COR-L47 (cell line): ENCODE measurements at places on chromosomes 13 and 19.

DNA sequence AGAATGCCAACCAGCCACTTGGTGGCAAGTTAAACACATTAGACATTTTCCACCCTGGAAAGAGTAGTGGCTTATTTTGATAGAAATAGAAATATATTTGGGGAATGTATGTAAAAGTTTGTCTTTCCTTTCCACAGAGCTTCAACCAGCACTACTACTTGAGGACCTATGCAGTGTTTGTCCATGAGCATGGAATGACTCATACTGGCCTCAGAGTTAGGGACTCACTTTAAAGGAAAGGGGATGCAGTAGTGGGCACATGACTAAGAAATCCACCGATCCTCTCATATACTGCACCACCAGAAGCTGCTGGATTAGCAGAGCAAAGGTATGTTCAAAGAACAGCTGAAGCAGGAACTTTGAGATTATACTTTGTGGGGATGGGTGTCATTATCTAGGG is 62.6 kb downstream of the LACC1 start:
- DNase-seq, result no peak

- DNase-seq, result no peak
Measured at GRCh38 chr19:46622118-46622446, 2.8 kb downstream of the PTGIR start.

DNA sequence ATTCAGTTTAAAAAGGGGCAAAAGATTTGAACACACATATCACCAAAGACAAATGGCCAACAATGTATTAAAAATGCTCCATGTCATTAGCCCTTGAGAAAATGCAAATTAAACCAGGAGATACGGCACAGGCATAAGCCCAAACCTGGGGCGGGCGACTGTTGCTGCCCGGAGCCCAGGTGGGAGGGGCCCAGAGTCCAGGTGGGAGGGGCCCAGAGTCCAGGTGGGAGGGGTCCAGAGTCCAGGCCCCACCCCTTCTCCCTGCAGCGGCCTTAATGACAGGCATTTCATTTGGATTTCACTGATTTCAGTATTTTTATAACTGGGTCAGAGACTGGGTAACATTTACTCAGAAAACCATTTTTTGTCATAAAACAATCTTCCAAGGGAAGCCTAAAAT is 78.2 kb downstream of the RASA3 start:
- no peak for DNase-seq

- no peak for DNase-seq
Measured at GRCh38 chr19:46759817-46760333, 13.6 kb upstream of the STRN4 start.

GRCh38 chr19:48637449-48637947 is 319 bp upstream of the DBP start:
- DNase-seq, result peak; percentile 99

GRCh38 chr19:18590273-18591272 is 2.0 kb downstream of the REX1BD start:
- no peak for DNase-seq

- peak; percentile 24 for DNase-seq
Measured at GRCh38 chr13:71866335-71867130, 471 bp downstream of the DACH1 start.

- DNase-seq, result peak; percentile 30
Measured at GRCh38 chr13:41312176-41312500, 1.1 kb downstream of the NAA16 start.

- no peak for DNase-seq
Measured at GRCh38 chr19:14718522-14719116, 28.8 kb downstream of the ZNF333 start.

- peak; percentile 82 for DNase-seq
Measured at GRCh38 chr13:27362064-27362751, 62.2 kb upstream of the GTF3A start.

- peak; percentile 7 for DNase-seq
Measured at GRCh38 chr13:95676105-95676761, 706 bp upstream of the DNAJC3 start.

- no peak for DNase-seq
Measured at GRCh38 chr13:98343461-98343860, 166.4 kb upstream of the RNF113B start.

DNA sequence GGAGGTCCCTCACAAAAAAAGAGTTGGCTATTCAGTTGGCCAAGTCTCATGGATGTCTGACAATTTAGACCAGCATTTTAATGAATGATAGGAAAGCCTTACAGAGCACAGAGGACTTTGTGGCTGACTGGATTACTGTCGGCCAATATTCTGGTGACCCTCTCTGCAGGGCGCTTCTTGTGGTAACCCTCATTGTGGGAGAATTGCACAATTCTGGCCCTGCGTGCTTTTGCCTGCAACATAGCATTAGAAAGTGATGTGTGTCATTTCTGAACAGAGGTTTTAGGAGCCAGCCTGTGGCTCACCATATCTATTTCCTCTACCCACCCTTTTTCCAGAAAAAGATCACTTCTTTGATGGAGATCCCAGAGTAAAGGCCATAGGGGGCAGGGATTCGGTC is 71.4 kb downstream of the EFNB2 start:
- DNase-seq, result no peak

- DNase-seq, result no peak
Measured at GRCh38 chr13:51643105-51643881, 59.0 kb downstream of the WDFY2 start.

- no peak for DNase-seq
Measured at GRCh38 chr19:5336195-5336965, 4.2 kb downstream of the PTPRS start.

DNA sequence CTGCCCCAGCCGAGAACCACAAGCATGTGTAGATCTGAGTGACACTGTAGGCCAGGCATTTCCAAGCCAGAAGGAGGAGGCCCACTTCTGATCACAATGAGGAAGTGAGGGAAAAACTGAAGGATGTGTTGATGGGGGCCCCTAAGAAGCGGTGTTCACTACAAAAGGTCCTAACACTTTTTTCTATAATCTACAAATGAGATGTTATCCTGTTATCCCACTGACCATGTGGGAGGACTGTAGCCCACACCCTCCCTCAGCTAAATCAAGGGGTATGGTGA is 99.0 kb upstream of the MCF2L start:
- DNase-seq, result no peak

DNA sequence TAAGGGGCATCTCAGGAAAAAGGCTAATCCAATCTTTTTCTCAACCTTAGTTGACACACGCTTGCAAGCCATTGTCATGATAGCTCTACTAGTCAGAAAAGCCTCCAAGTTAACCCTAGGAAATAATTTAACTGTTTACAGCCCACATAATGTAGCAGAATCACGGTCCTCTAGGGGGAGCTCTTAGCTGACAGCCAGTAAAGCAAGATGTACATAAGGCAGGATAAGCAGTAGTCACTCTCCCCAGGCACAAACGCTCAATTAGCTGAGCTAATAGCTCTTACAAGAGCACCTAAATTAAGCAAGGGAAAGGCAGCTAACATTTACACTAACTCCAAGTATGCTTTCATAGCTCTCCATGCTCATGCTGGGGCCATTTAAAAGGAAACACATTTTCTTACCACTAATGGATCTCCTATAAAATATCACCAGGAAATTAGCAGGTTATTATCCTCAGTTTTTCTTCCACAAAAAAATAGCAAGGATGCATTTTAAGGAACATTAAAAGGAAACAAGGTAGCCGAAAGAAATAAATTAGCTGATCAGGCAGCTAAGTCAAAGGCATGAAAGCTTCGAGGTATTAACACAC is 33.7 kb upstream of the ZSCAN5A start:
- no peak for DNase-seq

- DNase-seq, result no peak
Measured at GRCh38 chr13:43880926-43881325, 1.2 kb downstream of the LACC1 start.

- DNase-seq, result no peak
Measured at GRCh38 chr19:39970425-39970674, 615 bp upstream of the PSMC4 start.

GRCh38 chr13:85316506-85317025 is 482.7 kb downstream of the SLITRK6 start:
- DNase-seq, result no peak

DNA sequence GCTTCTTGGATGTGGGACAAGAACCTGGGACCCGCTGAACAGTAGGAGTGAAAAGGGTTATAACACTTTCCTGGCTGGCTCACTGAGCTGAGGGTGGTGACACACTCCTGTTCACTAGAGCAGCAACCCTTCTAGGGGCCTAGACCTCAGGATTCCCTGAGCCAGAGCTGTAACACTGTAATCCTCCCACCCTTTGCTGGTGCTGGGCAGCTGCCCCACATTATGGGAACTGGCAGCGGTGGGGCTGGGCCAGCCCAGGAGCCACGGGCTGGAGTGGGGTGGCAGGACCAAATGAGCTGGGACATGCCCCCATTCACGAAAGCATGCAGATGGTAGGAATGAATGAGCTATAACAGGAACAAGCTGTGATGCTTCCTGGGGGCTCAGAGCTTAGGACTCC is 110.6 kb downstream of the B3GLCT start:
- no peak for DNase-seq

GRCh38 chr13:104491916-104492315 is 1425.7 kb upstream of the SLC10A2 start:
- DNase-seq, result no peak

GRCh38 chr13:27461940-27462584 is 11.7 kb upstream of the MTIF3 start:
- DNase-seq, result no peak

- no peak for DNase-seq
Measured at GRCh38 chr13:70191034-70191433, 82.8 kb upstream of the KLHL1 start.

DNA sequence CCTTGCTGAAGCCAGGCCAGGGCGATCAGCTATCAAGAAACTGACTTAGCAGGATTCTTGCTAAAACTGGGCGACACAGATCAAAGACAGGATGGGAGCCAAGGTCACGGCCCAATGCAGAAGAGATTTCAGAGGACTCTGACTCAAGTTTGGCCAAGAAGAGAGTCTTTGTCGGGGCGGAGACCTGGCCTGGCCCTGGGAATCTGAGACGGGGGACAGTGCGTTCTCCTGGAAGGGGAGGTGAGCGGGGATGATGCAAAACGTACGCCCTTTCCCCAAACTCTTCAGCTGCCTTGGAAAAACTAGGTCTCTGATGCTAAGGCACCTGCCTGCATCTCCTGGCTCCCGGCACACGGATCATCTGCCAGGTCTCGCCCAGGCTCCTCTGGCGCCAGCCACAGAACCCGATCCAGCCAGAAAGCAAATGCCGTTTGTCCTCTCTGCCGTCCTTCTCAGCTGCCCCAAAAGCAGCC is 9.8 kb downstream of the MVB12A start:
- no peak for DNase-seq

DNA sequence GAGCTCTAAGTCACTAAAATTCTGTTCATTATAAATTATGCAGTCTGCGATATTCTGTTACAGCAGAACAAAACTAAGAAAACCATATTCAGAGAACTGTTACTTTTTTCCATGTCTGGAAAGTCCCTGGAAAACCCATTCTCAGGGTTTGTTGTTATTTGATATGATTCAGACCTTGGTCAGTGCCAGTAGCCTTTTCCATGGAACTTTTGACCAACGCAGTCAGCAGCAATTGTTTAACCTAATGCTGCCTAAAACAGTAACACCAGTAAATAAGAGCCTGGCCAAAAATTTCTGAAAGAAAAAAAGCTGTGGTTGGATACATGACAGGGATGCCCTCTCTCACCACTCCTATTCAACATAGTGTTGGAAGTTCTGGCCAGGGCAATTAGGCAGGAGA is 402.7 kb downstream of the TBC1D4 start:
- DNase-seq, result no peak

DNA sequence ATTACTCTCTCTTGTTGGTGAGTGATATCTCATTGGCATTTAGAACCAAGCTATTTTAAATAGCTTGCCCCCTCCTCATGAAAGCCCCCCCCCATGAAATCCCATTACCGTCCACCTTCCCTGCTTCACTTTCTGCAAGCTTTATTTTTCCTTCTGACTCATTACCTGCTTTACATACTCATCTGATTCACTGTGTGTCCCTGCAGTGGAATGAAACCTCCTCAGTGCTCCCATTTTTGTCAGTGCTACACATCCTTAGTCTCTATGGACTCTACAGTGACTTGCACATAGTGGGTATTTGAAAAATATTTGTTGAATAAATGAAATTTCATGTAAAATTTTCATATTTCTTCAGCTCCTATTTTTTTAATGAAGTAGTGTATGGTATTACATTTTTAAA is 62.3 kb downstream of the DOCK9 start:
- DNase-seq, result no peak

DNA sequence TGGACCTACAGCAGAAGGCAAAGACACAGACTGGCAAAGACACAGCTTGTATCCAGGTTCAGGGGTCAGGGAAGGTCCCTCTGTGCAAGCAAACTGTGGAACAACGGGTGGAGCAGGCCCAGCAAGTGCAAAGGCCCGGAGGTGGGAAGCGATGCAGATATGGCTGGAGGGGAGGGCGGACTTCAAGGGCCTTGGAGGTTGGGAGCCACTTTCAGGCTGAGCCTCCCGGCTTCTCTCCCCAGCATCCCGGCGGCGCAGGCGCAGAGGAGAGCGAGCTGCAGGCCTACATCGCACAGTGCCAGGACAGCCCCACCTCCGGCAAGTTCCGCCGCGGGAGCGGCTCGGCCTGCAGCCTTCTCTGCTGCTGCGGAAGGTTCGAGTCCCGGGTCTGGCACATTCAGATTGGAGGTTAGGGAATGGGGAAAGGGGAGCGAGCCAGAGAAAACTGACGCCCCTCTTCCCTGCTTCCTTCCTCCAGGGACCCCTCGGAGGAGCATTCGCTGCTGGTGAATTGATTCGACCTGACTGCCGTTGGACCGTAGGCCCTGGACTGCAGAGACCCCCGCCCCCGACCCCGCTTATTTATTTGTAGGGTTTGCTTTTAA is 2.1 kb upstream of the PNPLA6 start:
- no peak for DNase-seq

DNA sequence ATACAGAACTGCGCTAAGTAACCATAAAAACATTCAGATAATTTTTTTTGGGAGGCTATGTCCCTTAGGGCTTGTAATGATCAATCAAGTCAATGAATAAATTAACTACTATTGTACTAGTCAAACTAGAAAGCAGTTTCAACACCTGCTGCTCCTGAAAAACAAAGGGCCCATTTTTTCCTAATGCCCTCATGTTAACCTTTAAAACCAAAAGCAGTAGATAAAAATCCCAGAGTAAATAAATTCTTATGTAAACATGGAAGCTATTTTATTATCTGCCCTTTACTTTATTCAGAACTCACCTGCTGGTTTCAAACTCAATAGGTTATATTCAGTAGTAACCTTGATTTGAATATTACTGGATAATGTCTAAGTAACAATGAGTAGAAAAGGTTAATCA is 159.5 kb upstream of the STARD13 start:
- DNase-seq, result no peak
